ENCODE measurements at places on chromosomes 5 and 9.

GRCh38 chr5:159539678-159540077 is 209.4 kb upstream of the IL12B start:
- DNase-seq, result no peak

DNA sequence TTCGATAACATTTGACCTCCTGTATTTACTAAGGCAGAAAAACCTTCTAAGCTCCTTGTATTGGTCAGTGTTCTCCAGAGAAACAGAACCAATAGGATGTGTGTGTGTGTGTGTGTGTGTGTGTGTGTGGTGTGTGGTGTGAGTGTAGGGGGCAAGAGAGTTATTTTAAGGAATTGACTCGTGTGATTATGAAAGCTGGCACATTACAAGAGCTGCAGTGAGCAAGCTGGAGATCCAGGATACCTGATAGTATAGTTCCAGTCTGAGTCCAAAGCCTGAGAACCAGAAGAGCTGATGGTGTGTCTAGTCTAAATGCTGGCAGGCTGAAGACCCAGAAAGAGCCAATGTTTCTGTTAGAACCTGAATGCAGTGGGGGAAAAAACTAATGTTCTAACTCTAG is 21.2 kb upstream of the PIK3R1 start:
- DNase-seq, result no peak

- peak; percentile 41 for DNase-seq
Measured at GRCh38 chr9:128916204-128916603, 4.6 kb upstream of the PHYHD1 start.

DNA sequence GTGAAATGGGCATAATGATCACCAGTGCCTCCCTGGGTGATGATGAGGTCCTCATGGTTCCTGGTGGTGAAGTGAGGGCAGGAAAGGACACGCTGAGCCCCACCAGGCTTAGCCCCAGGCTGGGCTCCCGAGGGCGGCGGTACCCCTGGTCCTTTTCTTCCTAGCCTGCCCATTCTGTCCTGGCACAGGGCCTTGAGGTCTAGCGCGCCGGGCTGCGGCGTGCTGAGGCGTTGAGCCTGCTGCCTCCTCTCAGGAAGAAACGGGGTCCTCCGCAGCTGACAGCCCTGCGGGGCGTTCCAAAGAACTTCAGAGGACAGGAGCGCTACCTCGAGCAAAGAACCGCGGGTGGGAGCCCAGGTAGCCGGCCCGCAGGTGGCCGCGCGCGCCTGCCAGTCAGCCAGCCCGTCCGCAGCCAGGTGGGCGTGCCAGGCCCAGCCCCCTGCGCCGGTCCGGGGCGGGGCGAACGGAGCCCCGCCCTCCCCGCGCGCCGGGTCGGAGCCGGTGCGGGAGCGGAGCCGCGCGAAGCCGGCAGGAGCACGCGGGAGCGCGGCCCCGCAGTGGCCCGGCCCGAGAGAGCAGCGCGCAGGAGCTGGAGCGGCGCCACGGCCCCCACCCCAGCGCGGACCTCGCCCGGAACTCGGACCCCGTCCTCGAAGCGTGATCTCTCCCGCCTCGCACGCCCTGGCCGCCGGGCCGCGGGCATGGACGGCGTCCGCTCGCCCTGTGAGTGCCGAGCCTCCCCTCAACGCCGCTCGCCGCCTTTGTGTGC is at the start of gene WNK2:
Gene WNK2, plus strand, starts transcription at position 477 of the 769 bp plus-strand sequence. CDS start 791 bp downstream, outside the sequence.
- DNase-seq, result peak; percentile 75
